Subcutaneous preadipocyte (primary cell): ENCODE measurements at places on chromosomes 11 and 22. TPM values are rescaled to one million over a fixed set of nuclear protein-coding genes. Genes with fewer than 3 reads are reported as not detected.

Gene ELF5
- total RNA-seq: not detected in 2 replicates

Gene OR4P4
- not detected in 2 replicates for total RNA-seq

Gene SYT7
- 7.4 and 11.0 TPM in 2 replicates for total RNA-seq

Gene TEX54
- total RNA-seq: not detected in 2 replicates

Gene C11orf52
- total RNA-seq: 0.37 TPM in 1 of 2 replicates, not detected in the other

Gene PPP2R1B
- 20.2 and 34.8 TPM in 2 replicates for total RNA-seq

Gene FXYD6
- total RNA-seq: not detected in 2 replicates

Gene UPK2
- not detected in 2 replicates for total RNA-seq

Gene TXN2
- 18.2 and 27.6 TPM in 2 replicates for total RNA-seq

Gene CABP7
- total RNA-seq: not detected in 2 replicates

Gene CCDC73
- not detected in 2 replicates for total RNA-seq

Gene TTLL1
- 6.1 and 9.9 TPM in 2 replicates for total RNA-seq

Gene CDC42BPG
- under 0.01 TPM in 2 replicates for total RNA-seq

Gene KLHDC7B
- total RNA-seq: not detected in 2 replicates

Gene CDCA5
- total RNA-seq: 12.5 and 18.6 TPM in 2 replicates

Gene OR51B2
- not detected in 2 replicates for total RNA-seq

Gene SGSM1
- under 0.01 and 0.20 TPM in 2 replicates for total RNA-seq

Gene TESMIN
- total RNA-seq: not detected in 2 replicates

Gene USP2
- total RNA-seq: under 0.01 TPM in 1 of 2 replicates, not detected in the other

Gene SLCO2B1
- 0.59 TPM in 1 of 2 replicates, not detected in the other for total RNA-seq

Gene MMP12
- total RNA-seq: 0.59 TPM in 1 of 2 replicates, not detected in the other

Gene OSM
- not detected in 2 replicates for total RNA-seq

Gene CHST1
- 3.3 and 8.1 TPM in 2 replicates for total RNA-seq

Gene MS4A12
- not detected in 2 replicates for total RNA-seq

Gene BIK
- under 0.01 TPM in 1 of 2 replicates, not detected in the other for total RNA-seq

Gene SSRP1
- total RNA-seq: 82.7 and 106 TPM in 2 replicates

Gene TBC1D10A
- total RNA-seq: 12.9 and 15.6 TPM in 2 replicates

Gene NCAM1
- 0.20 and 0.37 TPM in 2 replicates for total RNA-seq

Gene OR52N5
- not detected in 2 replicates for total RNA-seq

Gene FXYD2
- 0.20 TPM in 1 of 2 replicates, not detected in the other for total RNA-seq

Gene TYR
- total RNA-seq: not detected in 2 replicates

Gene SLC43A1
- total RNA-seq: 24.6 and 27.4 TPM in 2 replicates

Gene GANAB
- total RNA-seq: 178 and 191 TPM in 2 replicates

Gene DNAJB7
- total RNA-seq: not detected in 2 replicates

Gene SLN
- not detected in 2 replicates for total RNA-seq

Gene HBG2
- total RNA-seq: not detected in 2 replicates

Gene MALAT1
- total RNA-seq: 5,567 and 6,141 TPM in 2 replicates

Gene WT1
- not detected in 2 replicates for total RNA-seq

Gene CREB3L1
- total RNA-seq: 14.5 and 15.1 TPM in 2 replicates

Gene MIAT
- 0.37 and 0.59 TPM in 2 replicates for total RNA-seq

Gene NLRP14
- under 0.01 and 0.20 TPM in 2 replicates for total RNA-seq

Gene KRTAP5-1
- total RNA-seq: not detected in 2 replicates

Gene CECR2
- under 0.01 TPM in 1 of 2 replicates, not detected in the other for total RNA-seq

Gene SEC14L6
- under 0.01 TPM in 1 of 2 replicates, not detected in the other for total RNA-seq

Gene TRPM5
- total RNA-seq: not detected in 2 replicates

Gene MRGPRF
- 27.8 and 40.1 TPM in 2 replicates for total RNA-seq

Gene MIEF1
- 24.6 and 32.5 TPM in 2 replicates for total RNA-seq

Gene GGTLC2
- not detected in 2 replicates for total RNA-seq

Gene DGCR8
- total RNA-seq: 17.6 and 30.1 TPM in 2 replicates

Gene SHISAL1
- total RNA-seq: 0.37 and 1.4 TPM in 2 replicates
